ENCODE measurements at places on chromosomes 16 and 17.

- DNase-seq: no peak
These were observed 75.3 kb upstream of the COX10 start for GRCh38 chr17:13994050-13994449.

- peak; percentile 88 for DNase-seq
These were observed 65.8 kb downstream of the KPNA2 start for GRCh38 chr17:68101075-68101986.

GRCh38 chr16:57608462-57609113 is 19.8 kb upstream of the ADGRG1 start:
- DNase-seq: no peak

GRCh38 chr17:36629252-36629847 is 28.0 kb downstream of the MRM1 start:
- peak; percentile 57 for DNase-seq

- no peak for DNase-seq
These were observed 5.2 kb upstream of the RGS9 start for GRCh38 chr17:65131946-65132345.

- DNase-seq: no peak
These were observed 36.9 kb downstream of the CIBAR2 start for GRCh38 chr16:85075236-85075924.

- DNase-seq: no peak
These were observed 5.2 kb downstream of the HSD17B2 start for GRCh38 chr16:82040296-82040695.

DNA sequence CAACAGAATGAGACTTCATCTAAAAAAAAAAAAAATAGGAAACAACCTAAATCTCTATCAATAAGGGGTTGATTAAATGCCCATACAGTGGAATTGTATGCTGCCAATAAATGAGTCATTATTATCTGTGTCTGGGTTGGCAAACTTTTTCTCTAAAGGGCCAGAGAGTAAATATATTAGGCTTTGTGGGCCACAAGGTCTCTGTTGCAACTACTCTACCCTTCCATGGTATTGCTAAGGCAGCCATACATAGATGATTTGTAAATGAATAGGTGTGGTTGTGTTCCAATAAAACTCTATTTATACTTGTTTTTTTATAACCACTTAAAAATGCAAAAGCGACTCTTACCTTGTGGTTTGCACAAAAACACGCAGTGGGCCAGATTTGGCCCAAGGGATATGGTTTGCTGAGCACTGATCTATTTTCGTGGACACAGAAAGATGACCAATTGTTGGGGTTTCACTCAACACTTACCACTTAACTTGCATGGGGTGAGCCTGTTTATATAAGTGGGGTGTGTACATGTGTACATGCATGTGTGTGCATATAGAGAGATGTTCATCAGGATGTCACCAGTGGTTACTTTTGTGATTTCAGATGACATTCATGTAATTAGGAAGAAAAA is 12.4 kb upstream of the IL4R start:
- no peak for DNase-seq

DNA sequence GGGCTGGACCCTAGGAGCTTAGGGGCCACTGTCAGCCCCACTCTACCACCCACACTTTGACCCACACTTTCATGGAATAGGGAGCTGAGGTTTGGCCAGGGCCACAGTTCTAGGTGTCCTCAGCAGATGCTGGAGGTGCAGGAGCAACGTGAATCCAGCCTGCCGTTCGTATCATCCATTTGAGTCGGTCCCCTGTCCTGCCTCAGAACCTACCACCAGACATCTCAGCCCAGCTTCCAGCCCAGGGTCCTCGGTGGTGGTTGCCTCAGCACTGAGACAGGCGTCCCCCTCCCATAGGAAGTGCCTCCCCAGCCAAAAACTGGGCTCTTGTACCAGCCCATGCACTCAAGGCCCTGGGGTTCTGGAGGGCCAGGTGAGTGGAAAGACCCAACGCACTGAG is 359 bp upstream of the ITGAE start:
- no peak for DNase-seq

Data from globus pallidus (tissue), 1 donor.